ENCODE measurements at places on chromosomes 2 and 18.

DNA sequence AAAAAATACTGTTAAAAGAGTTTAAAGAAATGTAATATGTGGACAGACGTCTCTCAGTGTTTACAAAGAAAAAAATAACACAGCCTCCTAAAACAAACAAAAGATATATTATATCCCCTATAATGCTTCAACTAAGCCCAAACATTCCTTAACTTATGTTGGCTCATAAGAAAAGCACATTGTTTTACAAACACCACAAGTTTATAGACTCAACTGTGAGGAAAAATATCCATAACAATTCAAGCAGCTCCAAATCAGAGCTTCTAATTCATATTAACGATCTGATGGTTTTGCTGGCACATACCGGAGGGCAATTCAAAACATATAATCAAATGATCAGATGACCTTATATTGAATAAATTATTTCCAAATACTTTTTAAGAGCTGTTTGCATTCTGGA is 5.5 kb downstream of the LPIN2 start:
- no peak for DNase-seq

GRCh38 chr18:13982126-13982525 is 66.8 kb upstream of the MC2R start:
- DNase-seq, result no peak

- no peak for DNase-seq
These were observed 69.8 kb downstream of the NEB start for GRCh38 chr2:151664520-151664919.

GRCh38 chr18:37711766-37712505 is 146.3 kb upstream of the CELF4 start:
- no peak for DNase-seq

DNA sequence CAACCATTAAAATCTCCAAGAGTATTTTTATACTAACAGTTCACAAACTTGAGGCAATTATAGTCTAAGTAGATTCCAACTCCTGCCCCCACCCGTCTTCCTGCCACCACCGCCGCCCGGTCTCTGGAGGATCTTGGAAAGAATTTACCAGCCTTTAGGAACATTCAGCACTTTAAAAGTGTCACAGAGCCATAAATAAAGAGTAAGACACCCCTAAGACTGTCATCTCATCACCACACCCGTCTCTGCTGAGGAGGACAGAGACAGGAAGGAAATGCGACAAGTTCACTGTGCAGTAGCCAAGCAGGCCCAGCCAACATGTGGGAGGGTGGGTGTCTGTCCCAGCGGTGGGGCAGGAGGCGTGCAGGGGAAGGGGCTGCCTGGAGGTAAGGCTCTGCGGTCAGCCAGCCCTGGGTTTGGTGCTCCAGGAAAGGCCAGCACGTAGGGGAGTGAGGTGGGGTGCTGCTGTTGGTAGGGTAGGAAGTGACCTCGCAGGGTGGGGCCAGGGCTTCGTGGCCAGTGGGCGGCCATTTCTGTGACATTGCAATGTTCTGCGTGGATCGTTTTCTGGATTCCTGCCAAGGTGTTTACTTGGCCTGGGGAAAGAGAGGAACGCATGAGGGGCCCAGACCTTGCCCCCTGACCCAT is 111.6 kb downstream of the FAM210A start:
- DNase-seq, result peak; percentile 82

DNA sequence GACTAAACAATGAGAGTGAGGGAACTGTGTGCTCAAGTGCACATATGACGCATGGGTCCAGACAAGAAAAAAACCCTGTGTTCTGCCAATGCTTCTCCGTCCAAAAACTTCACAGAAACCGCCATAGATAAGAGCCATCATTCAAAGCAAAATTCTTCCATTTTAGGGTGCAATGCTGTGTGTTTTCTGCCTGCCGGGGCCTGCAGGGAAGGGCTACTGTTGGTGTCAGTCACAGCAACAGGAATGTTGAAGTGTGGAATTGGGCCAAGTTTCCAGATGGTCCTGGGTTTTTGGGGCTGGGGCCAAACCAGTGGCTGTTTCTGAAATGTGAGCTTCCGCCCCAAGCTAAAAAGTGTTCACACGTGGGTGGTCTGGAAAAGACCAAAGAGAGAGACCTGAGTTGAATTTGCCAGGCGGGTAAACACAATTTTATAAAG is 677 bp upstream of the MC2R start:
- no peak for DNase-seq

GRCh38 chr2:217956586-217957457 is 46.0 kb downstream of the TNS1 start:
- DNase-seq, result no peak

DNA sequence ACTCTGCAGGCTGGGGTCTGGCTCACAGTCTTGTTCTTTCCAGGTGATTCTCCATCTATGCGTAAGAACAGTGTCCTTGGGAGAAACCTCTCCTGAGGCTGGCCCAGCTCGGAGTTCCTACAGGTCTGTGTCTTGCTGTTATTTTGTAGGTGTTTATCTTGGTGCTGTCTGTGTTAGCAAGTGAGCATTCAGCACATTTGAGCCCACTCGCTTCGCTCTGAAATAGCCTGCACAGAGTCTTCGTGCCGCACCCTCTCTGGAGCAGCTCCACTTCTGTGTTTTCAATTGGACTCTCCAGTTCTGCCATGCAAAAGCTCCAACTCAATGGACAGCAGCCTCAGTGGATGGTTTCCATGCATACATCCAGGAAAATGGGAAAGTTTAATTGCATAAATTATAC is 378.2 kb upstream of the ST6GAL2 start:
- no peak for DNase-seq

- DNase-seq, result no peak
These were observed 3.2 kb upstream of the AGXT start for GRCh38 chr2:240865391-240865790.

DNA sequence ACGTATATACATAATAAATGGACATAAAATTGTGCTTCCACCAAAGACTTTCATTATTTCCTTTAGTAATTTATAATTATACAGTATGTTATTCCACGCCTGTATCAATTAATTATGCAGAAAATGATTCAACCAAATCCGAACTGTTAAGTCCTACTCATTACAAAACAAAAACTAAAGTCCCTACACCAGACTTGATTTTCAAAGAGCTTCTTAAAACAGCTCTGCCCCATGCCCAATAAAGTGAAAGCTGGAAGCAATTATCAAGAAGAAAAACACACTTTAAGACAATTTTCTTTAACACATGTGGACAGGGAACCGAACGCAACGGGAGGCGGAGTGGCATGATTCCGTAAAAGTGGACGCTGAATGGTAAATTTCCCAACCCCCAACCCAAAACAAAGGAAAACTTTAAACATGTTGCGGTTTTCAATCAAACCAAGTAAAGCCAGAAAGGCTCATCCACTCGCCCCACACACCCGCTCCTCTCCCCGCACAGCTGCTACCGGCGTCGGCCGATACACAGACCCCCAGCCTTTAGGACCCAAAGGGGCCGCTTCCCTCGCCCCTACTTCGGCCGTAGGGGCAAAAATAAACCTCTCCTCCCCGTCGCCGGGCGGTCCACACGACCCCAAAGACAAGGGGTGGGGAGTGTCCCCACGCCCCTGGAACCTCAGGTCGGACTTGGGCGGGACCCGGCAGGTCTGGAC is 705 bp downstream of the YES1 start:
- no peak for DNase-seq

DNA sequence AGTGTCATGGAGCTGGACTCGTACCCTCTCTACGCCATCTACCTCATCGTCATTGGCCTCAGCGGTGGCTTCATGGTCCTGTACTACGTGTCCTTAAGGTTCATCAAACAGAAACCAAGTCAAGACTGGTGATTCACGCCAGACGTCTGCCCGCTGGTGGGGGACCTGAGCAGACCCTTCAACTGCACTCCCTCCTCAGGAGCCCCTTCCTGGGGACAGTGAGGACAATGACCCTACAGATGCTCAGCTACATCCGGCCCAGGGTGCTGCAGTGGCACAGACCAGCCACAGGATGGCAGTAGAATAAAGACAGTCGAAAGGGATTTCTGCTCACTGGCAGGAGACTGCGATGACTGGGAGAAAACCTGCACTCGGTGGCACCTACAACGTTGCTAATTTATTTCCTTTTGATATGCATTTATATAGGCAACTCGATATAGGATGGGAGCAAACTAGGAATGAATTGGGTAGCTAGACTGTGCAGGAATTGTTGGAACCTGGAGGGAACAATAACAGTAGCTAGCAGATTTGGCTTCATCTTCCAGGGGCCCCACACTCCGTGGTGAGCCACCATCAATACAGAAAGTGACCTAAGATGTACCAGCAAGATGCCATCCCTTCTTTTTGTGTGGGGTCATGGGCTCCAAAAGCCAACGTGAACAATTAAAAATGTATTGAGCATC is 39.2 kb downstream of the ABCG8 start:
- peak; percentile 82 for DNase-seq

Measured in activated CD8-positive, alpha-beta memory T cell treated with anti-CD3 and anti-CD28 coated beads, Interleukin-2, amount 10 ng/mL, durations not matched to agents 7 days and 5 days (primary cell).